ENCODE measurements at places on chromosomes 7 and 10.

DNA sequence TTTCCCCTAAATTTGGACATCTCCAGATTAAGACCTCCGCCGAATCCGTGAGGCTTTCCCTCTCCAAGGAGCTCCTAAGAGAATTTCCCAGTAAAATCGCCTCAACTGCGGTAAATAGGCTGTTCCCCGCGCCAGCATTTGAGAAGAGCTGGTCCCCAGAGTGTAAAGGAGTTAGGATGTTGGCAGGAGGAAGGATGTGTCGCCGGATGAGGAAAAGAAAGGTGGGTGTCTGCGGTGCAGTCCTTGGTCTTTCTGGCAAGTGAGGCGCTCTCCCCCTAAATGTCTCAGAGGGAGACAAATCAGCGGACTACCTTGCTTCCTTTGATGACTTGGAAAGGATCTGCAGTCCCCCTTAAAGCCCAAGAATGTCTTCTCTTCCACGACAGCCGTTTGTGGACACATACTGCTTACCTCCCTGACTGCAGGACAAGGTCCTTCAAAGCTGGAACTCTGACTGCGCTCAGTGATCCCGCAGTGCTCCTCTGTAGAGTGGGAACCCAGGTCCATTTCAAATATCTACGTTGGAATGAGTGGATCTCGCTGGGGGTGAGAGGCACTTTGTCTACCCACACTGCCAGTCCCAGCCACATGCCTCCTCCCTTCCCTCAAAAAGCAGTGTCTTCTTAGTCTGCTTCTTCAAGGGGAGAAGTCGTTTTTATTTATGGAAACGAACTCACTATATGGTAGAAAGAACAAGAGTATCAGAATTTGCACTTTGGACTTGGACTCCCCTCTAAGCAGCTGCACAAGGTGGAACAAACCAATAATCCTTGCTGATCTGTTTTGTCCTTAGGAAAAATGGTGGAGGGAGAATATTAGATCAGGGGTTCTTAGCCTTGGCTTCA, 1.1 kb upstream of the DLG5 start:
- DNase-seq, result peak; percentile 7

- no peak for DNase-seq
These were observed 41.0 kb downstream of the SP8 start for GRCh38 chr7:20745702-20746101.

- no peak for DNase-seq
These were observed 107.4 kb downstream of the MKX start for GRCh38 chr10:27638071-27638750.

DNA sequence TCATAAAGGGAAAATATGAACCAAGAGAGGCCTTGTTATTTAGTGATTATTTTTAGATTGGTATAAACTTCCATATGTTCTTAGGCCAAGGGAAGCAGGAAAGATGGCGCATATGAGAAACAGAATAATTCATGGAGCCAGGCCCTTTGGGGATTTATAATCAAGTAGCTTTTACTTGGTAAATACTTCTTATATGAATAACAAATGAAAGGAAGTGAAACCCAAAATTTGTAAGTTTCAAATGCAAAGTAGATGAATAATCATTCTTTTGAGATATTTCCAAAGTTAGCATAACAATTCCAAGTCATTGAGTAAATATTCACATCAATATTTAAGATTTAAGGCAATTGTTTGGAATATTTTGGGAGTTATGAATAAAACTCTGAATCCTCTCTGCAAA, 13.9 kb upstream of the OPTN start:
- no peak for DNase-seq

GRCh38 chr7:87058744-87059524, 520 bp downstream of the ELAPOR2 start:
- peak; percentile 26 for DNase-seq

- peak; percentile 58 for DNase-seq
These were observed 60.8 kb downstream of the CARD11 start for GRCh38 chr7:2982831-2983230.

DNA sequence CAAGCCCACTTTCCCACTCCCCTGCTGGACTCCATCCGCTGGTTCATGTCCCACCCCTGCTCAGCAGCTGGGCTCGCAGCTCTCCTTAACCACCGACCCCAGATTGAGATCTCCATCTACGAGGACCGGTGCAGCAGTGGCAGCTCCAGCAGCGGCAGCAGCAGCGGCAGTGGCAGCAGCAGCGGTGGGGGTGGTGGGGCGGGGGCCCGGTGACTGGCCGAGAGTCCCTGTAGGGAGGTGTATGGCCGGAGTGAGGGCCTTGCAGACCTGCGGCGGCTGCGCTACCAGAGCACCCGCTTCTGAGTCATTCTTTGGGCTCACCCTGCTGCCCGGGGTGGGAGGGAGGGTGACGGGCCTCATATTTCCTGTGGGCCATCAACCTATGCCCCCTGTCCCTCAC, 15.8 kb downstream of the GOLGA7B start:
- DNase-seq, result no peak

DNA sequence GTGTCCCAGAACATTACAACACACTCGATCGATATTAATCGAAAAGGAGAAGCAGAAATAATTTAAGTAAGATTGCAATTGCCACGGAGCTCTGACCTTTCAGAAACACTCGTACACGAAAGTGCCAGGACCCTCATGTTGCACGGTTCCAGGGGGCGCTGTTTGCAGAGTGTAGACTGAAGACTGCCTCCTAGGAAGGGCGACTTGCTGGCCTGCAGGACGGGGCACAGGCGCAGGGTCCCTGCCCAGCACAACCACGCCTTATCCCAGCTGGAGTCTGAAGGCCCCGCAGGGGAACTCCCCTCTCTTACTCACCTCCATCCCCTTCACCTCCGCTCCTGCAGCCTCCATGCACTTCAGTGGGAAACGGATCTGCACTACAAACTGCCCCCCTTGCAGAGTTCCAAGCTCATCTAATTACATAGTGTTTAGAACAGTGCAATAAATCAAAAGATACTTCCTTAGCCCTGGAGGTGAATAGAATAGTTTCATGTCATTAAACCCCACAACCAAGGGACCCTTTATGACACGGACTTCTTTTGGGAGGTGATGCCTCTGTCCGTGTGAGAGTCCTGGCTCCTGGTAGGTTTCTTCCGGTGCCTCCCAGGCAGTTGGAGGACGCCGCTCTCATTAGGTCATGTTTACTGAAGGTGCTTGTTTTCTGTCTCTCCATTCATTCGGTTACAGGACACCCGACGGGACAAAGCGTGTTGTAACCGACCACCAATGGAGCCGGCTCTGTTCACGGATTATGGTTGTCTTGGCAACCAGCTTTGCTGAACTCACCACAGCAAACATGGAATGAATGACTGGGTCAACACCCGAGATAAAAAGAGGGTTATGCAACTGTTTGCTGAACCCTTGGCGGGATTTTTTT, 262.2 kb downstream of the BAMBI start:
- DNase-seq, result no peak

DNA sequence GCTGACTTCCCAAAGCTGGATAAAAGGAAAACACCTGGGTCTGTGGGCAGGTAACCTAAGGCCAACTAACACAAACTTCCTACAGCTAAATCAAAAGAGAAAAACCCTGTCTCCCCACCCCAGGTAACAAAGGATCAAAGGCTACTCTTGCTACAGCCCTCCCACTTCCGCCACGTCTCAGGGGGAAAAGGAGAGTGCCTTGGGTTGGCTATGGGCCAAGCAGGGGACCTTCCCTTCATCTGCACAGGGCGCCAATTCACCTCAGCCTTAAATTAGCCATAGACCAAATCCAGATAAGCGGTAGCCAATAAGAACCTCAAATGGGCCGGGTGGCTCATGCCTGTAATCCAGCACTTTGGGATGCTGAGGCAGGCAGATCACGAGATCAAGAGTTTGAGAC, 69.1 kb upstream of the LANCL2 start:
- no peak for DNase-seq

- DNase-seq, result no peak
These were observed 21.2 kb upstream of the BLOC1S2 start for GRCh38 chr10:100307684-100308083.

GRCh38 chr10:73205890-73206289, 38.0 kb downstream of the FAM149B1 start:
- no peak for DNase-seq

DNA sequence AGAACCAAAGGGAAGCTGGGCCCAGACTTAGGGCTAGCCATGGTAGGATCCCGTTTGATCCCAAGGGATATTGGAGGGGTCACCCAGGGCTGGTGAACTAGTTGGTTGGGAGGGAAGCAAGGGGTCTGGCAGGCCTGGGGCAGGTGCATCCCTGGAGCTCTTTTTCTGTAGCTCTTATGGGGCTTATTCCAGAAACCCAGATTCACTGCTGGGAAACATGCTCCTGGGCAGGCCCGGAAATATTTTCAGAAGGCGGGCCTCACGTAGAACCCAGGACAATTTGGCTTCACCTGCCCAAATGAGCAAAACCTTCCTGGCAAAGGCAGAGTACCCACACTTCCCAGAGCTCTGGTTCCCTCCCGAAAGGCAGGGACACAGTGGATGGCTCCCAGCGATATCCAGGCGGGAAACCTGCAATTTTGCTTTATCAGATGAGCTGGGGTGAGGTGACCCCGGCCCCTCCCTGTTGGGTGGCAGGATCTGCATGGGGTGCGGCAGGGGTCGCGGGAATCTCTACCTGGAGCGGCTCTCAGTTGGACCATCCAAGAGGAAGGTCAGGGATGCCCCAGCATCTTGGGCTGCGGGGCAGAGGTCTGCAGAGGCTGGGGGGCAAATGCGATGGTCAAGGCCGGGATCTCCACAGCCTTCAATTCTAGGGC, 533.9 kb downstream of the TCERG1L start:
- no peak for DNase-seq

DNA sequence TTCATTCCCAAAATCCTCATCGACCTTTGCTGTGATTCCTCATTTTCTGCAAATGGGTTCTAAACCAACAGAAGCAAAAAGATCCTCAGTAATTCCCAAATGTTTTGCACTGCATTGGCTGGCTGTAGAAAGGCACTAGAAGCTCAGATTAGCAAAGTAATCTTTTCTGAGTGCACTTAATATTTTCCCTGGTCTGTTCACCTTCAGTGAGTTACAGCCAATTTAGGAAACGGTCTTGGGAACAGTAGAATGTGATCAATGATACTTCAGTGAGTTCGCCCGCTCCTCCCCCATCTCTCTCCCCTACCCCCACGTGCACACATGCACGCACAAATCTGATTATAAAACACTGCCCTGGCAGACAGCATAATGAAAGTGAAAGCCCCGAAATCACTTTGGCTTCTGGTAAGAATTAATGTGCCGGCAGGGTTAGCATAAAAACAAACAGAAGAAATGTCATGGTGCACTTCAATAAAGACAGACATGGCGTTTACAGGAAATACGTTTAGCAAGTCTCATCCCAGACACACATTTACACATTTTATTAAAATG, 201.3 kb upstream of the CDCA7L start:
- peak; percentile 58 for DNase-seq

DNA sequence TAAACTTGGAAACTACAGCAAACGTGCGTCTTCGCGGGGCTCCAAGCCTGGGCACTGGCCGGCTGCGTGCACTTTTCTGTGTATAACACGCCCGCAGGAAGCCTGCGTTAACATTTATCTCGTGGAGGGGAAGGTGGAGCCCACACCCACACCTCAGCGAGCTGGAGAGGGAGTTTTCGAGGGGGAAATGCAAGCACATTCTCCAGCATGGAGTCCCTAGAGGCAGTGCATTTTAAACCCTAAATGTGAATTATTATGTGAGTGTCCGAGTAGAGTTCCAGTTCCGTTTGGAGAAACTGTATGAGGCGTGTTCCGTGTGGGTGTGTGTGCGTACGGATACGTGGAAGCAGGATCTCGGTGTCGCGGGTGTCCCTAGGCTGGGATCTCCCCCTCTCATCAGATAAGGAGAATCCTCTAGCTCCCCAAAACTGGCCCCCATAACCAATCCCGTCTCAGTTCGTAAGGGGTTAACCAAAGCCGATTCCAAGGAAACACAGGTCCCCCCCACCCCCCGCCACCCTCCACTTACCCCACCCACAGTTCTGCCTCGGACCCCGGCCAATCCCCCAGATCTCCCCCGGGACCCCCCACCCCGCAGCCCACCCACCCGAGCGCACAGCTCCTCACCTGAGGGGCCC, 403 bp downstream of the CDK6 start:
- DNase-seq, result peak; percentile 50

DNA sequence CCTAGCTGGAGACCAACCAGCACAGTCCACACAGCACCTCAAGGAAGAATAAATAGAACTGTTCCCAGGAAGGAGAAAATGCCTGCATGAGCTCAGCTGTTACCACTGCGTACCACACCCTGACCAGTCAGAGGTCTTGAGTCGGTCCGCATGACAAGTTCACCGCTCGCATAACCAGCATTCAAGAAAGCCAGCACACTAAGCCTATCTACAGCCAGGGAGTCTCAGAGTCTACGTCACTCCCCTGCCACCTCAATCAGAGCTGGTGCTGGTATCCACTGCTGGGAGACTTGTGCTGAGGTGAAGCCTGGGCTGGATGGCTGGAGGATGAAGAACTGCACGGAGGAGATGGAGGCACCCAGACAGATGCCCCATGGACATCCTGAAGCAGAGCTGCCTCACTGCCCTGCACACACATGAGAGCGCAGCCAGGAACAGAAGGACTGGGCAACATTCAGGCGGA, 19.6 kb downstream of the AKR1C1 start:
- no peak for DNase-seq

DNA sequence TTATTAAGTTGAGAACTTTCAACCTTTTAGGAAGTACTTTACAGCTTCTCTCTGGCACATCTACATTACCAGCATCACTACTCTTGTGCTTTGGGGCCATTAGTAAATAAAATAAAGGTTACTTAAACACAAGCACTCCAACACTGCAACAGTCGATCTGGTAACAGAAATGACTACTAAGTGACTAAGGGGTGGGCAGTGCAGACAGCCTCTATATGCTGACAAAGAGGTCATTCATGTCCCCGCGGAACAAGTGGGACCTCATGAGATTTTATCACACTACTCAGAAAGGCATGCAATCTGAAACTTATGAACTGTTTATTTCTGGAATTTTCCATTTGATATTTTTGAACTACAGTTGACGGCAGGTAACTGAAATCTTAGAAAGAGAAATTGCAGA, 111.3 kb upstream of the DNAJB12 start:
- DNase-seq, result no peak

- peak; percentile 84 for DNase-seq
These were observed 96.9 kb downstream of the HIPK2 start for GRCh38 chr7:139680676-139681462.

GRCh38 chr10:10598297-10598696, 419.4 kb upstream of the CELF2 start:
- DNase-seq, result no peak

DNA sequence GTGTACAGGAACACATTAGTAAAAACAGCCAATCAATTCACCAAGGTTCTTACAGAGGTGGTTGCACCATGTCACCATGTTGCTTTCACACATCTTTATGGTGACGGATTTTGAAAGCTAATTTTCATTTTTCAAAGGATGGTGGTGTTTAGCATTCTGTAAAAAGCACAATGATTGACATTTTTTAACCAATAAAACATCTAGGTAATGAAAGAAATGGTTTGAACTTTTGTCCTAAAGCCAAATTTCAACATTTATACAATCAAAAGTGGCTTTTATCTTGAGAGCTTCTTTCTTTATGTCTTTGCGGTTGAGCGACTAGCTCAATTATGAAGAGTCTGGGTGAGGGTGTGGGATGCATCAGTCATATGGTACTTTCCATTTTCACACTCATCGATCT, 94.4 kb downstream of the MALRD1 start:
- DNase-seq, result no peak
